ENCODE measurements at places on chromosomes 12 and 14.

DNA sequence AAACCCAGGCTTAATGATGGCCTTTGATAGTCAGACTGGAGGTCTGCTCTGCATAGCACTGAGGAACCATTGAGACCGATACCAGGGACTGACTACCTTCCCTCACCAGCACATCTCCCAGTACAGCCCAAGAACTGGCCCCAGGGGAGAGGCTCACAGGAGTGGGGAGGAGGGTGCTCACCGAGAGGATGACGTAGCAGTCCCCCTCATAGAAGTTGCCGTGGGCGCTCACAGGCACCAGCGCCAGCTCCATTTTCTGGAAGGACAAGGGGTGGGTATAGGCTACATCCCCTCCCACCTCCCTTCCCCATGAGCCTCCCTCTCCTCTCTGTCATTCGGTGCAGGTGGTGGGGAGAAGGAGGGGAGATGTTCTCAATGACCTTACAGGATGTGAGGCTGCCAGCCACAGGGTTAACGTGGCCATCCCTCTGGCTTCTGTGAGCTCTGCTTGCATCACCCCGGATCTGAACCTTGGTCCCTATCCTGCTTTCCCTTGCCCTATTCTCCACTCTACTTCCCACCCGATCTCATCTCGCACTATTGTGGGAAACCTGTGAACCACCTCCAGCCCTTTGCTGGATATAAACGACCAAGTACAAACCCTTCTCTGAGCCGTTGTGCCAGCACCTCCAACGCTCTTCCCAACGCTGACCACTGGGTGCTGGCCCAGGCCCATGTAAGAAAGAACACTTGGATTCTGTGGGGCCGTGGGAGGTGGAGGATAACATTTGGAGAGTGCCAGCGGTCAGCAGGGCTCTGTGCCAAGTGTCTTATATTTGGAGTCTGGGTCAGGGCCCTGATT is 4.4 kb downstream of the AVIL start:
- no peak for DNase-seq

- DNase-seq, result no peak
These were observed 49.7 kb downstream of the PSMA6 start for GRCh38 chr14:35341751-35342488.

- DNase-seq, result no peak
These were observed at the start of gene KIF26A for GRCh38 chr14:104138098-104138717. TSS of gene KIF26A (plus strand) at chr14:104138587. CDS start at chr14:104138723, 136 bp downstream.

DNA sequence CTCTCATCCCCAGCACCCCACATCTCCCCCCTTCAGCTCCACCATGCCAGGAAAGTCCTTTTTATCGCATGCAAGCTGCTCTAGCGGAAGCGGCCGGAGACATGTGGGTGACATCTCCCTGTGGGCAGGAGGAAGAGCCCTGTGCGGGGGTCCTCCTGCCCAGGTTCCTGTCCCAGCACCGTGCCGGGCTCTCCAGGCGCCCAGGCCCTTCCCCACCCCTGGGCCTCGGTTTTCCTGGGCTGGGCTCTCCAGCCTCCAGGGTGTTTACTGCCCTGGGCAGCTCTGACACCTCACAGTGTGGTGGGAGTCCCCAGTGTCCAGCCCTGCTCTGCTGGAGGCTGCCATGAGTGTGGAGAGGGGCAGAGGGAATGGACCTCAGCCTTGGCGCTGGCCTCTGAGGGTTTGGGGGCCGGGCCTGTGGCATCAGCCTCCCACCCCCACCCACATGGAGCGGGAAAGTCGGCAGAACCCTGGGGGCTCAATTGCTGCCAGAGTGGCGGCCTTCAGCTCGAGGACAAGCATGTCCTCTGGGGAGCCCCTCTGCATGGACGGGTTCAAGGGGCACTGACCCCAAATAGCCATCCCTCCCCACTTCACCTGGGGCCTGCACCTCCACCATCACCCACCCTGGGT is 16.9 kb downstream of the ASPG start:
- no peak for DNase-seq

DNA sequence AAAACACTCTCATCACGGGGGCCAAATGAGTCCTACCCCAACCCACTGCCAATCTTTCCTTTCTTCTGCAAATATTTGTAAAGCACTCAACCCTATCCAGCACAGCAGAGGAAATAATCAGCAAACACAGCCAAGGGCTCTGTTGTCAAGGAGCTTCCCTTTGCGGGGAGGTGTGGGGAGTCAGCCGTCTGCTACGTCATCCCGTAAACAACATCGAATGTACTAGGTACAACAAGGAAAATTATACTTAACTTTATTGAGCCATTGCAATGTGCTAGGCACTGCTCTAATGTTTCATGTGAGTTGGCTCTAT is 22.8 kb downstream of the TMEM63C start:
- DNase-seq, result no peak

All from activated naive CD4-positive, alpha-beta T cell treated with anti-CD3 and anti-CD28 coated beads, Interleukin-2, amount 50 U/mL, for 16 hours (primary cell).